ENCODE measurements at places on chromosomes 1 and 21. TPM values are rescaled to one million over a fixed set of nuclear protein-coding genes. Genes with fewer than 3 reads are reported as not detected.

DNA sequence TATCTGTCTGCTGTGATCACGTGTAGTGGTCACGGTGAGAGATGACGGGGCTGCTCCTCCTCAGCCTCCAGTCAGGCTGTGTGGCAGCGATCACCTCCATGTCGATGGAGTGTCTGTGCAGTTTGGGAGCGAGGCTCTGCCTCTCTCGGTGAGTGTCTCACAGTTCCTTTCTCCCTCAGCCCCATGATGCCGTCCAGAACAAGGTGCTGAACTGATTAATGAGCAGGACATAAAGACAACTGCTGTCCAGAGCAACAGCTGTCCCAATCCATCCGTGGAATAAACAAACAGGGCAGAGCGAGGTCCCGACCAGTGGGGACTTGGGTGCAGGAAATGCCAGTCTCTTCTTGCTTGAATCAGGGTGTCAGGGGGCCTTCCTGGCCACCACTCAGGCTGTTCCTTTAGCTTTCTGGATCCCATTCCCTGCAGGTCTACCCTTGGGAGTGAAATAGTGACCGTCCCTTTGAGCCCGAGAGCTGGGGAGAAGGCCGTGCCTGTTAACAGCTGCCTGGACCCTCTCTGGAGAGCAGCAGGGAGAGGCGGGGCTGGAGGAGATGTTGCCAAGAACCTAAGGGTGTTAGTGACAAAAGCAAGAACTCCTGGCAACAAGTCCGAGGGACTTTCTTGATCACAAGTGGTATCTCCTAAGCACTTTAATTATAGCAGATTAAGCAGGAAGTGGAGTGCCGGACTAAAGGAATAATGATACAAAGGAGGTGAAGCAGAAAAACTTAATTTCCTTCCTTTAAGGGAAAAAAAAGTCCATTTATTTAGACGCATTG lies 443.9 kb downstream of the KIF26B start:
- peak; percentile 36 for DNase-seq

DNA sequence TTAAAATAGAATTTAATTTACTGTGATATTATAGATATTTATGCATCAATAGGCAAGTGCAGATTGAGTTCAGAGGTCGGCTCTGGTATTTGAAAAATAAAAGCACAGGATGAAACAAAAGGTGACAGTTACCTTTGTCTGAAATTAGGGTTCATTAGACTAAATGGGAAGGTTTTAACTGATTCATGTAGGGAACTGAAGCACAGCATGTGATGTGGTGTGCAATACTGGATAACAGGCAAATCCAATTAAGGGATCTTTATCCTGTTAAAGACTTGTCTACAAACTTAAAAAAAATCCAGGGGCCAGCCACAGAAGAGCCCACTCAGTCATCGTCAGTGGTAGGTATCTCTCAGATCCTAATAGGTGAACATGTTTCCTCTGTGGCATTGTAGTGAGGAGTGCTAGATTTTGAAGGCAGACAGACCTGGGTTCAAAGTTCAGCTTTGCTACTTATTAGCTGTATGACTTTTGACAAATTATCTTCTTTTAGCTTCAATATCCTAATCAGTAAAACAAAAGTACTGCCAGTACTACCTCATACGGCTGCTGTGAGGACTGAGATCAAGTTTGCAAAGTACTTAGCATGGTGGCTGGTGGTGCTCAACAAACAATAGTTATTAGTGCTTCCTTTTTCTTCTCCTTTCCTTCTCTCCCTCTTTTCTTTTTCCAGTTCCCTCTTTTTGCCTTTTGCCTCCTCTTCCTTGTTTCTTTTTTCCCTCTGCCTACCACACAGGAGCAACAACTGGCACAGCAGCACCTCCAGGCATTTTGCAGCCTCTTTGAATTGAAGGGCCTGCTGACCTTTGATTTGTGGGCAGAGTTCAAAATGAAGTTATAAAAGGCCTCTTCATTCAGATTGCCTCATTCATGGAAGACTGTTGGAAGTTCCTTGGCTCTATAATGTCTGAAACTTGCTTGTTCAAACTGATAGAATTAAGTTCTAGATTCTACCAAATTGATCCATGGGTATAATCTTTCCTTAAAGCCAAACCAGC lies 44.9 kb upstream of the FOXD3 start:
- no peak for DNase-seq

- no peak for DNase-seq
These were observed 688 bp downstream of the SCAMP3 start for GRCh38 chr1:155261493-155261851.

GRCh38 chr1:5877001-5877400 lies 115.2 kb downstream of the NPHP4 start:
- DNase-seq = no peak

- peak; percentile 70 for DNase-seq
These were observed 58.9 kb downstream of the LRRC40 start for GRCh38 chr1:70146488-70146887.

- DNase-seq = no peak
These were observed 113.9 kb downstream of the ADSS2 start for GRCh38 chr1:244337839-244338238.

GRCh38 chr1:15627343-15627988 lies 10.2 kb downstream of the DDI2 start:
- DNase-seq = peak; percentile 77

DNA sequence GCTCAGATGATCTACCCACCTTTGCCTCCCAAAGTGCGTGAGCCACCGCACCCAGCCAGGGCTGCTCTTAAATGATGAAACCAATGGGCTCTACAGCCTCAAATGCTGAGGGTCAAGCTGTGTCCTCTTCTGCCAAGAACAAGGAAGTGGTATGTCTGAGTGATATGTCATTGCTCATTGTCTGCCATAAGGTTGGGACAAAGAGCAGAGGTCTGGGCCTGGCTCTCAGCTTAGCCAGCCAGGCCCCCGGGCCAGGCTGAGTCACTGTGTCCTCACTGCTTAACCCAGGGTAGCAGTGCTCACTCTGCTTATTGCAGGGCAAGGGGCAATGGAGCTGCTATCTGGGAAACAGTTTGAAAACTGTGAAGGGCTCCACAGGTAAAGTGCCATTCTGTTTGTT lies 8.3 kb upstream of the ETS2 start:
- DNase-seq = no peak

DNA sequence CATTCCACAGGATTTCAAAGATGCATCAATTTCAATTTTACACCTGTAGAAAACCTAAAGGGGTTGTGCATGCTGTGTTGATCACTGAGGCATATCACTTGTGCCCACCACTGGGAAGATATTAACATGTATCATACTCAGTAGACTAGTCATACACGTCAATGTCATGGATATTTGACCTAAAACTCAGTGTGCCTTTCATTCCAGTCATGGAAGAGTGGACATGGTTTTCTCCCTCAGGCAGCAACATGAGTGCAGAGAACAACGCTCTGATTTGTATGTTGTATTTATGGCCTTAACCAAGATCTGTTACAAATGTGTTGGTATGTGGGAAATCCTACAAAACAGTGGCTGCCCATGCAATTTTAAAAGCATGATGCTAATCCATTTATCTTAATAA lies 6.1 kb upstream of the C1orf53 start:
- no peak for DNase-seq

The TRIM67 gene
- polyA plus RNA-seq = 0.02 TPM

The S100A7 gene
- not detected for polyA plus RNA-seq

The KCNT2 gene
- 0.87 TPM for polyA plus RNA-seq

The MTARC2 gene
- polyA plus RNA-seq = 14.5 TPM

The OR6K3 gene
- polyA plus RNA-seq = not detected

The HPCA gene
- not detected for polyA plus RNA-seq
